Caudate nucleus (tissue), 63 donors: ENCODE measurements at places on chromosomes 7 and 10.

- DNase-seq: no peak
Observed at GRCh38 chr7:38235606-38236005, 37.8 kb downstream of the TARP start.

DNA sequence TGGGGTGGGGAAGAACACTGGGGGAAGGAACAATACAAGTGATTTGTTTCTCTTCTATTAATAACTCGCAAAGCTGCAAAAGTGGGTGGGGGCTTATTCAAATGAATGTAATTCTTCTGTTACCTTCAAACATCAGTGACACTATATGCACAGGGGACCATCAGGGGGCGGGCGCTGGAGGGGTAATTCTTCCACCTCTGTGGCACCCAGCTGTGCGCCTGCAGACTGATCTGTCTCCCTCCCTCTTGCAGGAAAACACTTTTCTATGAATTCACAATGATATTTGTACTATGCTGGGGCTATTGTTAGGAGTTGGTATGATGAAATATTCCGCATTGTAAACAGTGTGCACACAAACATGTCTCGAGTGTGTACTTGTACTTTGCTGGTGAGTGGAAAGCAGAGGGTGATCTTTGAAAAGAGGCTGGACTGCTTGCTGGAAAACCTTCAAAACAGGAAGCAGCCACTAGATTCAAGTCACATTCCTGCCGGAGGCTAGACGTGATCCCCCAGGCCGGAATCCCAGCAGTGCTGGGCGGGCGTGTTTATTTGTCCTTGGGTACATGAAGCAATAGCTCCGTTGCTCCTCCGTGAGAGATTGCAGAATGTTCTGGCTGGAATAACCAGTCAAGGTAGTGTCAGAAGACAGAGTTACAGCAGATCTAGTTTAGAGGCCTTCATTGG, 15.8 kb upstream of the BNIP3 start:
- no peak for DNase-seq

- DNase-seq: no peak
Observed at GRCh38 chr7:77536017-77536412, 1.1 kb upstream of the PTPN12 start.

DNA sequence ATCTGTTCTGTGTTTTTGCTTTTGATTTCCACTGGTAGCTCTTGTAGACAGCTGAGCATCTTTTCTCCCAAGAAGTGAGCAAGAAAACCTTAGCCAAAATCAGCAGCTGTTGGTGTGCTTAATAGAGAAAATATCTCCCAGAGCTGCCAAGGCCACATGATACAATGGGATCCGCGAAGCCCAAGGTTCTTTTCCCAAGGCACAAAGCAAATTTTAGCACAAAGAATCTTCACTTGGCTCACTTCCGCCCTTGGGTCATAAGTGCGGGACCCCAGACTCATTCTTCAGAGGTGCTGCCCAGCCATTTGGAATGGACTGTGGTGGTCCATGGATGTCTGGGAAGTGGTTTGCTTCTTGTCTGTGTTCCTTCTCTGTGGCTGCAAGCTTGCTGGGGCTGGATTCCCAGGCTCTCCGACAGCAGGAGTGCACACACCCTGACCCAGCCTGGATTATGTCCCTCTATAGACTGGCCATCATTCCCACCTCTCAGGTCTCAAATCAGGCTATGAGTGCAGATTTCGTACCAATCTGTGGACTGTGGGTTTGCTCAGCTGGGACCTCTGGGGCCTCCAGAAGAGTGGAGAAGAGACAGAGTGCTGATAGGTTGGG, 93.0 kb upstream of the TMEM72 start:
- no peak for DNase-seq

DNA sequence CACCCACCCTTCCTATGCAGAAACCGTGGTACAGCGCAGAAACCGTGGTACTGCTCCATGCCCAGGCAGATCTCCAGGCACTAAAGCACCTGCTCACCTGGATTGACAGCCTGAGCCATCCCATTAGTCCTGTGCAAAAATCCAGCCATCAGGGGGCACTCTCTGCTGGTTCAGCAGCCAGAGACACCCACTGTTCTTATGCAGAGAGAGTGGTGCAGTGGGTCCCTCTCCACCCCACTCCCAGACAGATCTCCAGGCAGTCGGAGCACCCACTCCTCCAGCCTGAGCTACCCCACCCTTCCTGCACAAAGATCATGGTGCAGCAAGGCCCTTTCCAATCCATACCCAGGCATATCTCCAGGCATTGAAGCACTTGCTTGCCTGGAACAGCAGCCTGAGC, 219.8 kb downstream of the CTNNA3 start:
- DNase-seq: no peak

DNA sequence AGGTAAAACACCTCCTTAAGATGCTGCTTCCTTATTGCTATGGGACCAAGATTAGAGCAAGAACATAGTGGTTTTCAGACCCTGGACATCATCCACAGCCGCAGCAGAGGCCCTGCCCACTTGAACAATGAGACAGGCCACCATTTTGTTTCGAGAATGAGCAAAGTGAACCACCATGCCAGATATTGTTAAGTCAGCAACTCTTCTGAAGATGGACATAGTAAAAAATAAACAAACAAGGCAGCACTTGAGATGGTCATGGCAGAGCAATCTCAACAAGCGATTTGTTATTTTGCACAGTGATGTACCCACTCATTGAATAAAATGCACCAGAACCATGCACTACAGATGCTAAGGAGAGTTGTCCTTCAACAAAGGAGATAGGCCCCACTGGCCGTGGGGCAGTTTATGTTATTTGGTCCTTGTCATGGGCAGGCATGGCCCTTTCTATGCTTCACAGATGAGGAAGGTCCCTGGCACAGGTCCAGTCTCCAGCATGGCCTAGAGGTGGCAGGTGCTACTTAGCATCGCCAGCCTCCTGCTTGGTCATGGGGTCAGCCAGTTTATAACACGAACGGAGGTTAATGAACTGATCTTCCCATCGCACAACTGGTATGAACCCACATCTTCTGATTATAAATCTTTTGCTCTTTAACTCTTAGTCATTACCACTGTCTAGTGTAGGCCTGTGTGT, 44.1 kb downstream of the IKZF1 start:
- no peak for DNase-seq

GRCh38 chr7:100682228-100682741, 8.7 kb downstream of the GNB2 start:
- DNase-seq: peak; percentile 38

GRCh38 chr10:91552274-91553095, 80.4 kb downstream of the PPP1R3C start:
- DNase-seq: no peak

DNA sequence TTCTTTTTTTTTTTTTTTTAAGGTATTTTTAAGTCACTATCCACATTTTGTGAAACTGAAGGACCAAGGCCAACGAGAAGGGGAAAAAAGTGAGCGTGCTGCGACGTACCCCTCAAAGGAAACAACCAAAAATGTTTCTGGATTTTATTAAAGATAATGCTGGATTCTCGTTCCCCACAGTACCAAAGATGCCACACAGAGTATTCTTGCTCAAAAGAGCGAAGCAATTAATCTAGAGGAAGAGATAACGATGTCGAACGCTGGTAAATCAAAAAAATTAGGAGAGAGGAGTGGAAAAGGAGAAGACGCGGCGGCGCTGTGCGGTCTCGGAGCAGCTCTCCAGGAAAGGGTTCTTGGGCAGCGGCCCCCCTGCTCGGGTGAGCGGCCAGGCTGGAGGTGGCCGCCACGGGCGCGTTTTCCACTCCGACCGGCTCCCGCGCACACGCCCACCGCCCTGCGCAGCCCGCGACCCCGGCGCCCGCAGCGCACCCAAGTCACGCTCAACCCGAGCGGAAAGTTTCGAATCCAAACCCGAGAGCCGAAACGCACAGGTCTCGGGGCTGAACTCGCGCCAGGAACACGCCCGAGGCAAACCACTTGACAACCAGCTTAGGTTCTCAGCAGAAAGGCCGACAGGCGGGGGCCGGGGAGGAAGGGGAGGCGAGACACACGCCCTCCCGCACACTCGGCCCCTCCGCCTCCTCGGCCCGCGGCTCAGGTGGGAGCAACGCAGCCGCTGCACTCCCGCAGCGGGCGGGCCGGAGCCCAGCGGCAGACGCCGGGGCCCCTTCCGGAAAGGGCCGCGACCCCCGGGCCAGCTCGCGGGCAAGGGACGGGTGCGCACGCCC, 989 bp downstream of the SRPK2 start:
- DNase-seq: peak; percentile 33

DNA sequence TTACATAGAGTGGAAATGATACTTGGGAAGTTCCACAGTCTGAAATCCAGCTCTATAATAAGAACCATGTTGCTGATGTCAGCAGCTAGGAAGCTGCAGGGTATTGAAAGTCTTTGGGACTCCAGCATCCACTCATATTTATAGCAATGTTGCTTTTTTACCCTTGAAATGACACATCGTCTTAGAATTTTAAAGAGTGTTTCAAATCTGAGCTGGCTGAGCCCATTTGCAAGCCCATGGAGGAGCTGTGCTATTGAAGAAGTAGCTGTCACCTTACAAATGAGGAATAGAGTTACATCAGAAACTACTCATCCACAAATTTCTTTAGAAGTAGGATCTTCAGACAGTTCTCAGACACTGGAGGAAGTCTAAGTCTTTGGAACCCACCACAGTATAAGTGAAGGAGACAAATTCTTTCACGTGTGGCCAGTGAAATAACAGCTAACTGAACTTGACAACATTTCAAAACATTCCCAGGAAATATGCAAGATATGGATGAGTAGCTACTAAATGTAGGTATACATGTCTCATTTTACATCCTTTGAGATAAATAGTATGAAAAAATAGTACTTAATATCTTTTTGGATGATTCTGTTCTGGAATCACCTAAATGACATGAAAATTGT, 203.6 kb downstream of the ZNF365 start:
- no peak for DNase-seq

DNA sequence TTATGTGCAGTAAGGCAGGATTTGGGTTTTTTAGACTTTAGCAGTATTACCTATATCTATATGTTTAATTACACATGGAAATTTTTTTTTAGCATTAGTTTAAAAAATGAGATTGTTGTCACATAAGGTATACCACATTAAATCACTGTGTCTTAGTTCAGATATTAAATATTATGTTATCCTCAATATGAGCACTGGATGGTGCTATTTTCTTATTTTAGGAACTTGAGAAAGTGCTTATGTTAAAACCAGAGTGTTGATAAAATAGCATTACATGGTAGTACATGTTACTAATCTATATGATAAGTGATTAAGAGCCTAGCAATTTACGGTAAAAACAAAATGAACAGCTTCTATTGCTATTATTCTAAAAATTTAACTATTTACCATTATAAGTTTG, 28.8 kb downstream of the MIOS start:
- no peak for DNase-seq

- peak; percentile 51 for DNase-seq
Observed at GRCh38 chr10:6171881-6172695, 30.6 kb upstream of the PFKFB3 start.
